Posterior vena cava (tissue), 2 donors: ENCODE measurements at places on chromosomes 4 and X.

- no peak for DNase-seq
Observed at GRCh38 chr4:22884157-22884556, 191.4 kb downstream of the GBA3 start.

GRCh38 chrX:113059714-113060113 lies 219.1 kb upstream of the AMOT start:
- no peak for DNase-seq

GRCh38 chr4:171612907-171613306 lies 200.3 kb upstream of the GALNTL6 start:
- DNase-seq, result no peak

GRCh38 chr4:2450394-2451035 lies 18.4 kb upstream of the RNF4 start:
- DNase-seq, result peak; percentile 74

DNA sequence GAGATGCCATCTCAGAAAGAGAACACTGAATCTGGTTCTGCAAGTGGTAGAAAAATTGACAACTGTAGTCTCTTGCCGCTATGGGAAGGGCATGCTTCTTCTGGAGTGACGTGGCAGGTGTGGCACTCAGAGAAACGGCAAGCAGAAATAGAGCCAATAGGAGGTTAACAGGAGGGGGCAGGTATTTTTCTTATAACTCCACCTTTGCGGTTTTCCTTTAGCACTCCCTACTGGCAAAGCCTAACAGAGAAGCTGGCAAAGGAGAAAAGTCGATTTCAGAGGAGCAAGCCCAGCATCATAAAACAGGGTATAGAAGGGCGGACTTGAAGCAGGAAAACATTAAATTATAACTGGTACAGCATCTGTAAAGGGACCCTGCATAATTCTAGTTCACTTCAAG lies 1382.2 kb downstream of the PCDH18 start:
- no peak for DNase-seq

DNA sequence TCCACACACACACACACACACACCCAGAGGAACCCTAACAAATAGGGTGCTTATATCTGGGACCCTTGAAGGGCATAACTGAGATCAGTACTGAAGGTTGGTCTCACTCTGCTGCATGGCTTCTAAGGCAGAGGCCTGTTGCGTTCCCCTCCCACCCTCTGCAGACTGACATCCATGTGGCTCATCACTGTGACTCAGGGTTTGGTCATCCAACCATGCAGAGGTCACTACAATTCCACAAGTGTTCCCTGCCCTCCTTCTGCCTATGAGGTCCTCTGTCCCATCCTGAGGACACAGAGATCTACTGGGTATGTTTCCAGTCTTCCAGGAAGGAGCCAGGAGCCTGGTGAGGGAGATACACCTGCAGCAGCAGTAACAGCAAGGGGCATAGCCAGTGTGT lies 55.8 kb downstream of the XAGE2 start:
- no peak for DNase-seq

- DNase-seq, result peak; percentile 52
Observed at GRCh38 chr4:3253808-3254207, 4.8 kb downstream of the MSANTD1 start.

DNA sequence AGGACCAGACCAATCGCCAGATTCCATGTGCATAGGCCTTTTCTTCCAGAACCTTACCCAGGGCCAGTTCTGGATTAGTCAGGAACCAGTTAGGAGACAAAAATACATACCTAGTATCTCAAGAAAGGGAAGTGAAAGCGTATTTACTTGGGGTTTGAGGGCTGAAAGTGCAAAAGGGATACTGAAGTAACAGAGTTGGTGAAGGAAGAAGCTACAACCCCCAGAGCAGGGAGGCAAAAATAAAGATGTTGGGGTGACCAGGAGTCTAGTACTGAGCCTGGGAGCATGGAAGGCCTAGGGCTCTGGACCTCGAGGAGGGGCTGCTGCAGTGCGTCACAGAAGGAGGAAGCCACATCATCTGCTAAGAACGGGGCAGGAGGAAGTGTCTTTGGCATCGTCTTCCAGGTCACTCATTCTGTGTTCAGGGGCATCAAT lies 38.3 kb downstream of the TKTL1 start:
- no peak for DNase-seq
